ENCODE measurements at places on chromosomes 2 and 18. TPM values are rescaled to one million over a fixed set of nuclear protein-coding genes. Genes with fewer than 3 reads are reported as not detected.

KLHL41 gene
- total RNA-seq, result 0.15 TPM

STAT4 gene
- total RNA-seq, result 4.5 TPM

EPAS1 gene
- 101 TPM for total RNA-seq

C2orf66 gene
- 0.08 TPM for total RNA-seq

TGFA gene
- total RNA-seq, result 4.6 TPM

CRYGC gene
- not detected for total RNA-seq

CNDP2 gene
- total RNA-seq, result 82.4 TPM

MBP gene
- total RNA-seq, result 15.9 TPM

EVA1A gene
- 8.3 TPM for total RNA-seq

SCN2A gene
- not detected for total RNA-seq

SIX3 gene
- total RNA-seq, result 4.1 TPM

Measured in A549 treated with AZD2906 at 1 μM for 4 hours (cell line).